ENCODE measurements at places on chromosomes 1 and 21.

DNA sequence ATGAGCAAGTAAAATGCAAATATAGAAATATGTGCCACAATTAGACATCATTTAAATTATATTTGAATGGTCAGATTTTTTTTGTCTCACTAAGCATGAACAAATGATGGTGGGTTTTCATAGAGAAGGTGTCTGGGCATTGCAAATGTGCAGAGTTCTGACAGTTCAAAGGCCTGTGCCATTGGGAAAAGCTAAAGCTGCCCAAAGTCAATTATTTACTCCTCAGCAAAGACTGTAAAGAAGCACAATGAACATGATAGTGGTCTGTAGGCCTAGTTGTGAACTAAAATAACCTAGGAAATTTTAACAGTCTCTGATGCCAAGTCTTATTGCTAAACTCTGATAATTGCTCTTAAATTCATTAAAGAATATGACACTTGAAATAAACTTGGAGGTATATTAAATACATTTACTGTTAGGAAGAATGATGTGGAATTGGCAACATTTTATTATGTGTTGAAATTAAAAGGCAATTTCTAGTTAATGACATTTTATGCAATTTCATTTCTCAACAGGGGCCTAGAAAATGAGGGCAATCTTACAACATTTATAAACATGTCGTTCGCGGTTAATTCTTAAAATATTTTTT is 874.3 kb upstream of the ADAMTS5 start:
- DNase-seq = no peak

- no peak for DNase-seq
Measured at GRCh38 chr1:13950637-13951036, 250.6 kb downstream of the PRDM2 start.

DNA sequence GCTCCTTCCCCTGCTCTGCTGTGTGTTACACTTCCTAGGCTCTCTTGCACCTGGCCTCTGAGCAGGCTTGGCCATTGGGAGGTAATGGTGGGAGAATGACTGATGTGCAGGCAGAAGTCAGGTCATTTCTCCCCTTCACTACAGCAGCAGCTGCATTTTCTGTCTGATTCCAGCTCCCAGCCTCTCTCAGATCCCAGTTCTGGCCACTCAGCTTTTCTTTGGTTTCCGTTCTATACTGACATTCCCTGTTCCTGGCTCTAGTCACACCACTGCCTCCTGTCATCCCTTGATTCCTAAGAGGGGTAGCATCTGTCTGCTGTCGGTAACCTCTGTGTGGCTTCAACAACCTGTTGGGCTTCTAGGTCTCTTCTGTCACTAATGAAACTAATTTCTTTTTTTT is 127.7 kb upstream of the HOOK1 start:
- DNase-seq = no peak

DNA sequence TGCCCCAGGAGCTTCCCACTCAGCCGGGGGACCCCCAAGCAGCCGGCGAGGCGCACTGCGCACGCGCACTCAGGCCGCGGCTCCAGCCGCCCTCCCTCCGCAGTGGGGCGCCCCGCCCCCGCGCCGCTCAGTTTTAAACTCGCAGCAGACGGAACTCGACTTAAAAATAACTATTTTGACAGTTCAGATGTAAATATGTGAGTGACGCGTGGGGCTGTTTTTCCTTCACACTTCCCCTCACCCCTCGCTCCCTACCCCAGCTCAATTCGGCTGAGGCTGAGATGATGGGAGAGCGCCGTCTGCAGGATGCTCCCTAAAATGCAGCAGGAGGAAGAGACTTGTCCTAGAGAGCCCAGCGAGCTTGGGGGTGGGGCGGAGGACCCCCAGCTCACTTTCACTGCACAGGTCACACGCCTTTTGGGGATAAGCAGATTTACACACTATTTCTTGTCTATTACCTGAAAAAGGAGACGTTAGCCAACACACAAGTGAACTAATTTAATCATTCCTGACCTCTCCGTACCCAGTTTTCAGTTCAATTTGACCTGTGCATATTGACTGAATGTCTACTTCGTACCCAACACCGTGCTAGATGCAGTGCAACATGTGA is 8.9 kb upstream of the LEMD1 start:
- peak; percentile 79 for DNase-seq
